ENCODE measurements at places on chromosomes 4 and X.

- no peak for DNase-seq
Observed at GRCh38 chr4:10108391-10108790, 8.2 kb downstream of the WDR1 start.

DNA sequence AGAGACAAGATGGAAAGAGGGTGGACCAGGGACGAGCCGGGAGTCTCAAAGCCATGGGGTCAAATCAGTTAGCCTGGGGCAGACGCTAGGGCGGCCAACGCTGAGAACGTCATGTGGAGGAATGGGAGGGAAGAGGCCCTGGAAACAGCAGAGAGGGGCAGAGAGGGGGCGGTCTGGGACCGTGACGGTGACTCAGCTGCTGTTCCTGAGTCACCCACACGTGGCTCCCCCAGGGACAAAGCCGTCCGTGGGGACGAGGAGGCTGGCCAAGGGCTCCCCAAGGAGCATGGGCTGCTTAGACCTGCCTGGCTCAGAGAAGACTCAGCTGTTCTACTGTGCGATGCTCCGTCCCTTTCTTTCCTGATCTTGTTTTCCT lies 108.4 kb upstream of the LRPAP1 start:
- DNase-seq, result no peak

DNA sequence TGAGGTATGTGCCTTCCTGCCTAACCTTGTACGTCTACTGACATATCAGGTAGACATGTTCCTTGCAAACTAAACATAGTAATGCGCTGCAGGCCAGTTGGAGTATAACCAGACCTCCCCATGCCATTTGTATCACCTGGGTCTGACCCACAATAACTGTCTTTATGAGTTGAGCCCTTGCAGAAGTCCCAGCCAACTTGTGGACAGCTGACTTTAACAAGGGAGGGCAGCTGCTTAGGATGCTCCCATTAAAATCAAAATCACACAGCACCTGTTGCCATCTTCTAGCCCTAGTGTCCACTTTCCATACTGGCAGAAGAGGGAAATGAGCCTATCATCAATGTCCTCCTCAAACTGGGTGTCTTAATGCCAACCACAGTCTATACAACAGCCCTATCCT lies 41.6 kb downstream of the KANTR start:
- DNase-seq, result no peak

GRCh38 chrX:24260842-24261550 lies 52.9 kb downstream of the SUPT20HL2 start:
- no peak for DNase-seq

DNA sequence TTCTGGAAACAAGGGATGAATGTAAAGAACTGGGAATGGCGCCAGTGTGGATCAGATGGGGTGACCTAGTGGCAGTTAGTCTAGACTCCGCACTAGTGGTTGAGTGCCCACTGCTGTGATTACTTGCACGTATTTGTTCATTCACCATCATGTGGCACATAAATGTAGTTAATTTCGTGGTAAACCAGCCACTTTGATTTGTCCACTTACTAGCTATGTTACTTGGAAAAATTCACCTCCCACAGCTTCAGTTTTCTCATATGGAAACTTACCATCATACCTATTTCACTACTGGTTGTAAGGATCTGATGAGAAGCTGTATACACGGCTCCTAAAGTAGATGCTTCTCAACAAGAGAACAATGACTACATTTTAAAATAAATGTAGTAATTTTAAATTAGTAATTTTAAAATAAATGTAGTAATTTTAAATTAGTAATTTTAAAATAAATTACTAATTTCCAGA lies 394 bp upstream of the DYNLT3 start:
- DNase-seq, result no peak

GRCh38 chr4:2874861-2875260 lies 31.2 kb downstream of the ADD1 start:
- DNase-seq, result no peak

- no peak for DNase-seq
Observed at GRCh38 chr4:100907465-100908454, 389.9 kb upstream of the EMCN start.

DNA sequence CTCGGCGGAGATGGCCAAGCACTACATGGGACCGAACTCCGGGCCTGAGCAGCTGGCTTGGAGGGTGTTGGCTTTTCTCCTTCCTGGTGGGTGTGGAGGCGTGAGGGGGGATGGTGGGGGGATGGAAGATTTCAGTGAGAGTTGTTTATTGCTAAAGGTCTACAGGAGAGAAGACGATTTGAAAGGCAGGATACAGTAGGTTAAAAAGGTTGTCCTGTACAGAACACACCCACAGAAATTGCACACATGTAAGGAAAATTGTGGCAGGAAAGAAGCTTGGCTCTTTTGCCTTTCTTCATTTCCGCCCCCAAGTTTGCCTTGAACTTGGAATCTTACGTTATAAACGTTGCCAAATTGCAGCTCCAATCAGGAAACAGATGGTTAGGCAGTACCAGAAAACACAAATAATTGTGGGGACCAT lies 74.1 kb upstream of the STOX2 start:
- DNase-seq, result no peak

GRCh38 chrX:54817220-54817820 lies 9.8 kb downstream of the MAGED2 start:
- DNase-seq, result no peak

DNA sequence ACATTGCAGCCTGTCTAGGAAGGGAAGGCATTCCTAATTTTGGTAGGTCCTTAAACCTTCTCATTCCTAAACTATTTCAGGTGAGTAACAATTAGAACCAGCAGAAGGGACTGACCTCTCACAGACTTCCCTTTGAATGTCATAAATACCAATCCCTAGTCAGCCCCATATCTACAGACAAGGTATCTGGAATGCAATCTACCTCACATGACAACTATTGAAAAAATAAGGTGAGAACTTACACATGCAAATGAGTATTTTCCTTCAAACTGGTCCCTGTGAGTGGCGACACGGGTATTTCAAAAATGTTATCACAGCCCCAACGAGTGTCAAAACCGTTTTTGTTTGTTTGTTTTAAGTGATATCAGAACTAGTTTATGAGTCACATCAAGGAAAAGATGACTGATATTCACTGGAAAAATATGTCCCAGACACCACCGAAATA lies 102.4 kb upstream of the VCX2 start:
- no peak for DNase-seq

DNA sequence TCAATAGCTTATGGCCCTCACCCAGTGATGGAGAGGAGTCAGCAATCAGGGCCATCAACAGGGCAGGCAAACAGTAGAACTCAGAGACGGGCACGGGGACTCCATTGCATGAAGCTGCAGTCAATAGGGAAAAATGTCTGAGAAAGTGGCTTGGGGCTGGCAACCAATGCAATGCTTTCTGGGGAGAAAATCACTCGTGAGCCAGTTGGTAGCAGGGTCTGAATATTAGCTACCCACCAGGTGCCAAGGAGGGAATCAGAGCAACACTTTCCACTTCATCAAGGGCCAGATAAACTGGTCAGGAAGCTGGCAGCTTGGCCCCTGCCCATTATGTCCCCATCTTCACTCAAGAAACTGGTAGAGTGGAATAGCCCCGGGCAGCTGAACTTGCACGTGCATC lies 80.7 kb downstream of the STARD8 start:
- no peak for DNase-seq

DNA sequence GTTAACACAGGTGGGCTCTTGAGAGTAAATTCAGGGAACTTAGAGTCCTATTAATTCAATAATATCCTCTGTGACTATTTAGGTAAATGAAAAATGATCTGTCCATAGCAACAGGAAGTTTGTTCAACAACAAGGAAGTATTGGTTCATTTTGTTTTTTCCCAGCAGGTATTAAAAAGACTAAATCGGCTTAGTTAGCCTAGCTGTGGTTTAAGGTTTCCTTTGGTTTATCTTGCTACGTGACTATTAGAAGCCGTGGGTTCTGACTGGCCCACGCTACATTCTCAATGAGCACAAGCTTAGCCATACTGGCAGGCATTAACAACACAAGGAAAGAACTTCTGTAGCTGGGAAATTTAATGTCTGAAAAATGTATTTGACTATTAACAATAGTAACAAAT lies 168.8 kb upstream of the HS3ST1 start:
- DNase-seq, result no peak

DNA sequence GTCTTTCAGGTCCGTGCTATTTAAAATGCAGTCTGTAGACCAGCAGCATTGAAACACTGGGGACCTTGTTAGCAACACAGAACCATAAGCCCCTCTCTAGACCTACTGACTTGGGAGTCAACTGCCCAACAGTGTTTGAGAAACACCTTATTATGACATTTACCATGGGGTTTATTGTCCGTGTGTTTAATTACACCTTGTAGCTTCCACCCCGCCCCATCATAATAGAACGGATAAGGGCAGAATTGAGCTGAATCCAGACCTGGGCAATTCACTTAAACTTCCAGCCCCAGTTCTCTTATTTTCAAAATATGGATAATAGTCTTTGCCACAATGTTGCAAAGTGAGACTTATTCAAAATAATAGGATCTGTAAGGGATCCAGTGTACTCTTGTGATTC lies 30.6 kb upstream of the CLNK start:
- DNase-seq, result no peak

DNA sequence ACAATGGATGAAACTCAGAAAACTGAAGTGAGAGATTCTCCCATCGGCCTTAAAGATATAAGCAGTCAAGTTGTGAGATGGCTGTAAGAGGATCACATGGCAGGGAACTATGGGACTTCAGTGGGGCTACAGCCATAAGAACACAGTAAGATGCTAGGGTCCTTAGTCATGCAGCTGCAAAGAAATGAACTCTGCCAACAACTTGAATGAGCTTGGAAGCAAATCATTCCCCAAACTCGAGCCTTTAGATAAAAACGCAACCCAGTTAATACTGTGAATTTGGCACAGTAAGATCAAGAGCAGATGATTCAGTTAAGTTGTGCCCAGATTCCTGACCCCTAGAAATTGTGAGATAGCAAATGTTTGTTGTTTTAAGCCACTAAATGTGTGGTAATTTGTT lies 117.3 kb downstream of the FAM13A start:
- no peak for DNase-seq

GRCh38 chr4:64584981-64585557 lies 175.8 kb upstream of the TECRL start:
- no peak for DNase-seq

DNA sequence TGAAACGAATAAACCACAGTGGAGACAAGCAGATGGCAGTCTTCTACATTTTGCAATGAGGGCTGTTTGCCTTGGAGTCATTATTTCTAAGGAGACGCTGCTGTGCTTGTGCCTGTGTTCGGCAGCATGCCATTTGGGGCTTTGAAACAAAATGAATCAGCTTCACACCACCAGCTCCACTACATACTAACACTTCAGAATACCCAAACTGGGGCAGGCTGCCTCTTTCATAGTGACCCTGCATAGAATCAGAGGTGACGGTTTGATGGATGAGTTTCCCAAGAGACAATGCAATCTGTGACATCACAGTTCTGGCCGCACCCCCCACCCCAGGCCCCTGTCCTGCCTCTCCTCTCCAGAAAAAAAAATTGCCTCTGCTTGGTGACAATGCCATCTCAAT lies 57.1 kb upstream of the MID1 start:
- no peak for DNase-seq

- DNase-seq, result no peak
Observed at GRCh38 chr4:137025484-137026059, 506.7 kb downstream of the PCDH18 start.

GRCh38 chr4:40825014-40825838 lies 75.5 kb downstream of the NSUN7 start:
- DNase-seq, result no peak

DNA sequence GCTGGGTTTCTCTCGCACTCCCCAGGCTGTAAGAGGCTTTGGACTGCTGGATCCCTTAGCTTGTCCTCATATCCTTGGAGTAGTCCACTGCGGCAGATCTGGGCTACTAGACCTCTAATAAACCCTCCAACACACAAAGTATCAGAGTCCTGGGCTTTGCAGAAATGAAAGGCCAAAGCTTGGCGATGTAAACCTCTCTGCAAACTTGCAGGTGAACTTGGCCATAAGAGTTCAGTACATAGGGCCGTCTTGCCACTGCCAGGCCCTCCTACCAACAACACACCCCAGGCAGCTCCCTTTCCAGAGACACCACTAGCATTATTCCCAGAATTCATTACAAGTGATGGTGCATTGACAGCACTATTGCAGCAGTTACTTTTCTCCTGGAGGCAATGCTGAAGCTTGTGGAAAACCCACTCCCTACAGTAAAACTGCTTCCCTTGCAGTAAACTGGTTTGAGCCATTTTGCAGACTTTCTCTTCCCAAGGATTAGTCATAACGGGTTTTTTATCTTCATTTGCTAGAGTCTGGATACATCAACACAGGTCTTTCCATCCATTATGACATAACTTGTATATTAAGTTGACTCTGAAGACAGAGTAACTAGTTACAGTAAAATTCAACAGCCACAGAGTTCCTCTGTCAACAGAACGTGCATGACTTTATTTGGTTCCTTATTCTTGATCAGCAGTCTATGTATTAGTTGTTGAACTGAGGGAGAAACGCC lies 2.4 kb downstream of the ANKRD50 start:
- no peak for DNase-seq

DNA sequence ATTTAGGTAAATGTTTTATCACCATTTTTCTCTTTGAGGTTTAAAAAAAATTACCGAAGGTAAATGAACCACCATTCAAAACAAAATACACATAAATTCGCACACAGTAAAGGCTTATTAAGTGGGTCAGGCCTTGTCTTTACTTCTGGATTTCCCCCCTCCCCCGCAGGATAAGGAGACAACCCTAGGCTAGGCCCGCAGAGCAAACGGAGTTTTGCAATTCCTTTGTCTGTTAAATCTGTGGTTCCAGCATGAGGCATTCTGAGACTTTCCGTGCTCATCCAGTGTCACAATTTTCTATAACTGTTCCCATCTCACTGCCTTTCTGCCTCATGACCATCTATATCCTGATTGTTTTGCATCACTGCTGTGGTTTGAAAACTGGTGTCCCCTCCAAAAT lies 307.4 kb downstream of the DCHS2 start:
- DNase-seq, result no peak

DNA sequence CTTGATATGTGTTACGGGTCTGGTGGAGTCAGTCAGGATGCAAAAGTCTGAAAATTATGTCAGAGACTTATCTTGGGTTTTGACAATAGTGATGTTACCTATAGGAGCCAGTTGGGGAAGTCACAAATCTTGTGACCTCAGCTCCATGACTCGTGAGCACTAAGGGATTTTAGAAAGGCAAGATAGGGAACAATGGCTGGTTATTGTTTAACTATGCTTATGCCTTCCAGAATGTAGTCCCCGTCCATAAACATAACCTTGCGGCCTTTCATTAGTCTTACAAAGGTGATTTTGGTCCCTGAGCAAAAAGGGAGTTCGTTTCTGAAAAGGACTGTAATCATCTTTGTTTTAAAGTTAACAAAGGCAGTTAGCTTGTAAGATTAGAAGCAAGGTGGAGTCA lies 23.9 kb upstream of the GATB start:
- DNase-seq, result no peak

DNA sequence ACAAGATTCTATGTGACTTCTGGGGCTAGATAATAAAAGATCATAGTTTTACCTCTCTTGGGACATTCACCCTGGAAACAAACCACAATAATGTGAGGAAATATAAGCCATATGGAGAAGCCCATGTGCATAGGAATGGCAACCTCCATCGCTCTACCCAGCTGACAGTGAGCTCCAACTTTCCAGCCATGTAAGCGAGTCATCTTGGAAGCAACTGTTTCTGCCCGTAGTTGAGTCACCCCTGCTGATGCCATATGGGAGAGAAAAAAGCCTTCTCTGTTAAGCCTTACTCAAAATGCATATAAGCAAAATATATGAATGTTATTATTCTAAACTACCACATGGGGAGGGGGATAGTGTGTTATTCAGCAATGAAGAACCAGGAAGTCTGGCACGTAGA lies 31.4 kb upstream of the RELL1 start:
- DNase-seq, result no peak
